ENCODE measurements at places on chromosomes 4 and X.

DNA sequence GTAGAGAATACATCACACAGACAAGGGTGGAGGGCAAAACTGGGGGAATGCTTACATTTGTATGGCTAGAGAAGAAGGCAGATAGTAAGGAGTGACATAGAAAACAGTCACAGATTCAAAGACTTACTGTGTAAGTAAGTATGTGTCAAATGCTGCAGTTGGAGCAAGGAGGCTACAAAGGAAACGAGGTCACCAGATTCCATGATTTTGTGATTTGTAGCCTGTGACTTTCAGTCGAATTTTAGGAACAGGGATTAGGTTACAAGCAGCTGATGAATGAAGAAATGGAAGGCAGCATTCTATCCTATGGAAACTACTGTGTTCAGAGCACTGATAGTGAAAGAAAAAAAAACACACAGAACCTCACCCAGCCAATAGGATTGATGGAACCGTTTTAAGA is 407.9 kb downstream of the IL15 start:
- H3K36me3 ChIP-seq: no peaks in the 10 kb centered on the region
- no peaks in the 10 kb centered on the region for H3K4me1 ChIP-seq
- no peaks in the 10 kb centered on the region for H3K27me3 ChIP-seq
- no peak for DNase-seq
- no peak overlapping the region for H3K27ac ChIP-seq

DNA sequence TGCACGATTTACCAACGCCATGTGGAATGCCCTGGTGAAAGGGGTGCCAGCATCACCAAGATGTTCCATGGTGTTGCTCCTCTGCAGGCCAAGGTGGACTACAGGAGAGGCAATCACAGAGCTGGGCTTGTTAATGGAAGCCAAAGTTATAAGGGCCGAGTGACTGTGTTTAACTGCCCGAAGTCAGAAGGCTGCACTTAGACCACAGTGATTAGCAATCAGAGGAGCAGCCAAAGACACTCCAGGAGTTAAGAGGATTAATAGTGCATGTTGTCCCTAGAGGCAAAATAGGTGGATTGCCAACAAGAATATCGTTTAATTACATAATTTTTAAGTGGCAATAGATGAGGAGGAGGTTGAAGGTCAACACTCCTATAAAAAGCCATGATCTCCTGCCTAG is 22.8 kb upstream of the SLC25A43 start:
- H3K4me3 ChIP-seq: no peak overlapping the region
- no peaks in the 10 kb centered on the region for H3K4me1 ChIP-seq
- no peaks in the 10 kb centered on the region for H3K27me3 ChIP-seq
- H3K27ac ChIP-seq: no peak overlapping the region

- H3K4me1 ChIP-seq: peaks cover 84% of the 10 kb centered on the region
- H3K27ac ChIP-seq: no peak overlapping the region
- DNase-seq: peak; percentile 56
- no peaks in the 10 kb centered on the region for H3K36me3 ChIP-seq
- H3K4me3 ChIP-seq: no peak overlapping the region
These were observed 2.9 kb downstream of the TMEM129 start for GRCh38 chr4:1718095-1718850.

DNA sequence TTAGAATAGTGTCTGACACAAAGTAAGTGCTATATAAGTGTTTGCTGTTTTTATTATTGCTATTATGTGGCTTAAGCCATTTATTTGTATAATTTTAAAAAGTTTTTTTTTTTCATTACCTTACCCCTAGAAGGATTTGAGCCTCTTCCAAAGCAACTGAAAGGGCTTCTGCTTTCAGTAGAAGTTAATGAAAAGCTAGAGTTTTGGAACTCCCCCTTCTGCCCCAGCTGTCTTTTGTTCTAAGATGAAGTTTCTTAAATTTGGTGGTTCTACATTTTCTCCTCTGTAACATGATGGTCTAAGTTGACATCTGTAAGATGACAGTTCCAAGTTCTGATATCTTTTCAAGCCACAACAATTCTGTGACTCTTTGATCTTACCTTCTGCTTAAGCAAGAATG is 30.3 kb downstream of the FHIP1A start:
- DNase-seq: no peak
- H3K4me1 ChIP-seq: no peaks in the 10 kb centered on the region
- H3K27ac ChIP-seq: no peak overlapping the region
- no peaks in the 10 kb centered on the region for H3K36me3 ChIP-seq

- no peaks in the 10 kb centered on the region for H3K36me3 ChIP-seq
- H3K27ac ChIP-seq: no peak overlapping the region
- H3K4me3 ChIP-seq: no peak overlapping the region
- no peaks in the 10 kb centered on the region for H3K4me1 ChIP-seq
These were observed 52.2 kb downstream of the PRDM5 start for GRCh38 chr4:120870279-120870673.

DNA sequence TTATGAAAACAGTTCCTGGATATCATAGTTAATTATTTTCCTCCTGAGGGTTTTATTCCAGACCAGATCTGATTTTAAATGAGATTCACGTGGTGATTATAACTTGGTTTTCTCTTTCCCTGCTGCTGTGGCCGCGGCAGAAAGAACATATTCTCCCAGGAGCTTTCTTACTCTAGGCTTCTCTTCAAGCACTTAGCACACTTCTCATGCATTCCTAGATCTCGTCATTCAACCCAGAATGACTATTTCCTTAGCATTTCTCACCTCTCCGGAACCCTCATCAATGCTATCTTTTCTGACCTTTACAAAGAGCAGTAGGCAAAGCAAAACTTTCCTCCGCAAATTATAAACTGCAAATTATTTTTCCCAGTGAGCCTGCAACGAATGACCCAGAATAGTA is 122.9 kb downstream of the GPAT3 start:
- no peaks in the 10 kb centered on the region for H3K36me3 ChIP-seq
- H3K27ac ChIP-seq: no peak overlapping the region
- DNase-seq: no peak
